Activated naive CD8-positive, alpha-beta T cell treated with anti-CD3 and anti-CD28 coated beads, Interleukin-2, amount 10 ng/mL, durations not matched to agents 7 days and 5 days (primary cell): ENCODE measurements at places on chromosomes 7 and 10.

- no peak for DNase-seq
These were observed 25.7 kb downstream of the C10orf71 start for GRCh38 chr10:49324711-49325110.

GRCh38 chr10:75016325-75016724, 95.1 kb upstream of the SAMD8 start:
- no peak for DNase-seq

GRCh38 chr7:124780608-124781007, 15.0 kb upstream of the GPR37 start:
- no peak for DNase-seq

- DNase-seq: no peak
These were observed 62.8 kb downstream of the EGFR start for GRCh38 chr7:55081472-55082227.

GRCh38 chr10:86064219-86064618, 302.4 kb downstream of the GRID1 start:
- no peak for DNase-seq

DNA sequence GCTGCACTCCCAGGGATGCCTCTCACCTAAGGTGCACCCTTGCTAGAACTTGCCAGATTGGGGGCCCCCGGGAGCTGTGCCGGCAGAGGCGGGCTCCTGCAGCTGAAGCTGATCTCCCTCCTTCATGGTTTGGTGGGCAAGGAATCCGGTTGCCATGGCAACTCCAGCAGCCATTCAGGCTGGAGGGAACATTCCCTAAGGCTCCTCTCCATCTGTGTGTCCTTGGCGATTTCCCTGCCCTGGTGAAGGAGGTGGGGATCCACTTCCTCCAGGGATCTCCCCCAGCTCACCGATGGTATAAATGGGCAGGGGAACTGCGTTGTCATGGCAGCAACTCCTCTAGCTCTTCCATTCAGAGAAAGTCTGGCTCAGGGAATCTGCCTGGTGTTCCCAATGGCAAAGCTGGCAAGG, 49.6 kb upstream of the GPR158 start:
- DNase-seq: no peak

DNA sequence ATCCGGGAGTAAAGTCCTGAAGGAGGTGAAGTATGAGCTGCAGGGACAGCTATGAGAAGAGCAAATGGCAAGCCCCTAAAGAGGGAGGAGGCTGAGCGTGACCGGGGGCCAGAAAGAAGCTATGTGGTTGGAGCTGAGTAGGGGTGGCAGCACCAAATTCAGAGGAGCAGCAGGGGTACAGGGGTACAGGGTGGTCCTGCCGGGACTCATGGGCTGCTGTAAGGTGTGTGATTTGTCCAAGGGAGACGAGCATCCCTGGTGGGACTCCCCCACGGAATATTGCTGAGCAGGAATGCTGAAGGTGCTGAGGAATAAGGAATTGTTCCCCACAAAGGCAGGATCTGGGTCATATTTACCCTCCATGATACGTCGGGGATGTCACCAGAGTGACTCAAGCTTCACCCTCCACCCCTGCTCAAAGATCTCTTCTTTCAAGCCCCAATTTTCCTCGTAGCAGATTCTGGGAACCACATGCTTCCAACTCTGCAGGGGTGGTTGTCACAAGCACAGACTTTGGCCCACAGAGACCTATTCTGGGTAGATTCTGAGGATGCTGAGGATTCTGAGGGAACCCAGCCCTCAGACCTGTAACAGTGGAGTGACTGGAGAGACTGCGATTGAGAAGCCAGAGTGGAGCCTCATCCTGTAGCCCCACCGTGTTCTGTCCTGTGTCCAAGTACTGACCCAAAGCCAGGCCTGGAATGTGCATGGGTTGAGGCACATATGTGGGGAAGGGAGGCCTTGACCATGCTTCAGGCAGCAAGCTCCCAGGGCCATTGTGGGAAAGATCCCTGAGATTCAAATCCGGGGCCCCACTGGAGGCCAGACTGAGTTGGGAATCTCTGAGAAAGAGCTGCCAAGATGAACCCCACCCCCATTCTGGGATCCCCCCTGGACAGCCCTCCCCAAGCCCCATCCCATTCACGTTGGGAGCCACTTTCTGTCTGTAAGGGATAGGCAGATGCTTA, 4.2 kb downstream of the SFTPD start:
- DNase-seq: no peak

GRCh38 chr7:159011722-159012022, 133.0 kb downstream of the VIPR2 start:
- DNase-seq: no peak

- peak; percentile 72 for DNase-seq
These were observed 40.9 kb upstream of the ZNF32 start for GRCh38 chr10:43689618-43689954.

- no peak for DNase-seq
These were observed 108.0 kb downstream of the DOCK1 start for GRCh38 chr10:127013211-127013656.

DNA sequence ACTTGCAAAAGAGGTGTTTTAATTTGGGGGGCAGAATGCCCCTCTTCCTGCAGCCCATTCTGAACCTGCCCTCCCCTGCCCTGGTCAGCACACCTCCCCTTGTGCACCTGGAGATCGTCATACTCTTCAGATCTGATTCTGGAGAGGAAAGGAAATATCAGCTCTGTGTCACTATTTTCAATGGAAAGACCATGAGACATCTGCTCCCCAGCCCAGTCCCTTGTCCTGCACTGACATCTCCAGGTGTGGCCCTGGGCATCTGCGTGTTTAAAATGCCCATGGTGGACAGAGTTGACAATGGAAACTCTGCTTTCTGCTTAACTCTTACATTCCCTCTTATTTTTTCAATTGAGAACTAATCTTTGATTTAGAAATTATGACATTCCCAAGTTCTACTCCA, 41.6 kb upstream of the RASGEF1A start:
- no peak for DNase-seq

DNA sequence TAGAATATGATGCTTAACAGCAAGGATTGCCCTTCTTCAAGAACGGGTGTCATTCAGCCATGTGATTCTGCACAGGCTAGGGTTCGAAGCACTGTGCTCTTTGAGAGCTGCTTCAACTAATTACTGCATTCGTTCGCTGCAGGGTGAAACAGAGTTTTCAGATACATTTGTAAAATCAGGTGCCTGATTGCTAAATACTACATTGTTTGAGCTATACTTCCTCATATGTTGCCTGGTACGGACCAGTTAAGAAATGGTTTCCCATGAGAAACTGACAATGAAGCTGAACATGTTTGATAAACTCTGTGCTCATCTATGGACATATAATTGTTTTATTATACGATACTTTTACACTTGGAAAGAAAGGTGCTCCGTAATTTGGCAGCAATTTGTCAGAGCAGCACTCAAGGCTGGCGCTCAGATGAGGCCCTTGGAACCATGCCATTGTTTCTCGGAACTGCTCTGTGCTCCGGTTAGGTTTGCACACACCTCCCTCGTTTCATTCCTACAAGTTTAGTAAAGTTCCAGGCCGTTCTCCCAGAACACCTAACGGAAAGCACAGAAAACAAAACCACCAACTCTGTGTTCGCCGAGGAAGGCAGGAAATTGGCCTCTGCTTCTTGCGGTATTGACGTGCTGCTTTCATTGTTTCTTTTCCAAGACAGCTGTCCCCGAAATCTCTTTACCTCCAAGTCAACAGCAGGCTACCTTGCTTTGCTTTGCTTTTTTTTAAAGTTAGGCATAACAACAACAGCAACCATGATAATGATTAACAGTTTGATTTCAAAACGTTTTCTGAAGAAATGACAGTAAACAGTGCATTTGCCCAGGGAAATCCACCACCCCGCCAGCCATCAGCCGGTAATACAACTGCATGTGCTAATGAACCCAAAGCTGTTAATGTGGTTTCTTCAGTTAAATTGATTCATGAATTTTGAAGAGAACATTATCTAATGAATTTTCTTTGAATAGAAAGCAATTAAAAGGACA, 206.9 kb downstream of the EBF3 start:
- DNase-seq: peak; percentile 9

- DNase-seq: no peak
These were observed at the start of gene PPP1R17 for GRCh38 chr7:31687024-31687748. PPP1R17 (plus strand) TSS chr7:31687215; CDS start chr7:31692442, 5,227 bp downstream.

GRCh38 chr10:84233940-84234339, 7.4 kb downstream of the LRIT1 start:
- no peak for DNase-seq
